ENCODE measurements at places on chromosomes 4 and X.

- DNase-seq = no peak
Observed at GRCh38 chr4:1953335-1953734, 55.4 kb downstream of the NELFA start.

- DNase-seq = no peak
Observed at GRCh38 chrX:17549107-17549651, 174.2 kb downstream of the NHS start.

GRCh38 chr4:172998527-172999469 is 169.8 kb upstream of the GALNT7 start:
- no peak for DNase-seq

DNA sequence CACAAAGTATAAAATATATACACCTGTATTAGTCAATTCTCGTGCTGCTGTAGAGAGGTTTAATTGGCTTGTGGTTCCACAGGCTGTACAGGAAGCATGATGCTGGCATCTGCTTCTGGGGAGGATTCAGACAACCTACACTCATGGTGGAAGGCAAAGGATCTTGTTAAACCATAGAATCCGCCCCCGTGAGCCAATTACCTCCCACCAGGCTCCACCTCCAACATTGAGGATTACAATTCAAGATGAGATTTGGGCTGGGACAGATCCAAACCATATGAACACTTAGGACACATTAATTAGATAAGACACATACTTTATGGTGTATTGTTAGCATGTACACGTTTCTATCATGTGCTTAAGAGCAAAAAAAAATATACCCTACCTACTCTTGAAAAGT is 22.1 kb upstream of the SORBS2 start:
- DNase-seq = no peak

DNA sequence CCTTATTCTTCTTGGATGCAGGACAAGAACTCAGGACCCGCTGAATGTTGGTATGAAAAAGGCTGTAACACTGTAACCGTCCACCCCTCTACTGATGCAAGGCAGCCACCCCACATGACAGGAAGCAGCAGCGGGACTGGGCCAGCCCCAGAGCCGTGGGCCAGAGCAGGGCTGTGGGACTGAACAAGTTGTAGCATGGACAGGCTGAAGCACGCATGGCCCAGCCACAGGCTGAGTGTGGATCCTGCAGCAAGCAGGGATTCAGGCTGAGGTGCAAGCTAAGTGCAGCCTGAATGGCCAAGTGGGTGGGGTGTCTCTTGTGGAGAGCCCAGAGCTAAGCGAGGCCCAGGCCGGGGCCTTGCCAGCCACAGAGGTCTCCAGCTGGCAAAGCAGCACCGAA is 632.2 kb downstream of the SPOCK3 start:
- DNase-seq = no peak

All from T-cell (primary cell).